NCI-H2081 (cell line): ENCODE measurements at places on chromosomes 5 and 9.
A peak's percentile ranks its signal among the peaks of the same experiment; 100 is the strongest.

- no peak for DNase-seq
These were observed 184.6 kb downstream of the CACNA1B start for GRCh38 chr9:138062196-138062595.

DNA sequence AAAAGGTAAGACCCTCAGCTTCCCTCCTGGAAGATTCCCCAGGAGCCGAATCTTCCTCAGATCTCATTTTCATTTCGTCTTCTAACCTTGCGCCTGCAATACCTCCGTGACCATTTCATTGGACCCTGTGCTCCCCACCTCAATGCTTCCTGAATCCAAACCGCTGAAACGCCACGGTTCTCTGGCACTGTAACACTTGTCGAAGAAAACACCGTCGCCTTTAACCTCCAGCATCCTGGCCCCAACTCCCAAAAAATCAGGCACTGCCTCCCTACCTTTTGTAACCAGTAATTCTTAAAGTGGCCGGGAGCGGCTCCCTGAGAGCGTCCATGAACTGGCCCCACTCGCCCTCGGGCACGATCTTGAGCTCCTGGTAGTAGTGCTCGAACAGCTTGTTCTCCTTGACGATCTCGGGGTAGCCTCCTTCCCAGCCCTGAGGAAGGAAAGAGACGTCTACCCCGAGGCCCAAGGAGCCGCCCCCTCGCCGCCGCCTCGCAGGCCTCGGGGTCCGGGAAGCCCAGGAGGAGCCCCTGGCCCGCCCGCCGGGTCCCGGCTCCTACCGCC lies 438 bp downstream of the NSUN2 start:
- DNase-seq: peak; percentile 64

- DNase-seq: no peak
These were observed 41.7 kb downstream of the B4GALT1 start for GRCh38 chr9:33125461-33125860.

GRCh38 chr5:19987612-19988361 lies at the start of gene CDH18:
Gene CDH18, minus strand, starts transcription at chr5:19988200. Its CDS starts 149,214 bp downstream, at chr5:19838986.
- peak; percentile 85 for DNase-seq

DNA sequence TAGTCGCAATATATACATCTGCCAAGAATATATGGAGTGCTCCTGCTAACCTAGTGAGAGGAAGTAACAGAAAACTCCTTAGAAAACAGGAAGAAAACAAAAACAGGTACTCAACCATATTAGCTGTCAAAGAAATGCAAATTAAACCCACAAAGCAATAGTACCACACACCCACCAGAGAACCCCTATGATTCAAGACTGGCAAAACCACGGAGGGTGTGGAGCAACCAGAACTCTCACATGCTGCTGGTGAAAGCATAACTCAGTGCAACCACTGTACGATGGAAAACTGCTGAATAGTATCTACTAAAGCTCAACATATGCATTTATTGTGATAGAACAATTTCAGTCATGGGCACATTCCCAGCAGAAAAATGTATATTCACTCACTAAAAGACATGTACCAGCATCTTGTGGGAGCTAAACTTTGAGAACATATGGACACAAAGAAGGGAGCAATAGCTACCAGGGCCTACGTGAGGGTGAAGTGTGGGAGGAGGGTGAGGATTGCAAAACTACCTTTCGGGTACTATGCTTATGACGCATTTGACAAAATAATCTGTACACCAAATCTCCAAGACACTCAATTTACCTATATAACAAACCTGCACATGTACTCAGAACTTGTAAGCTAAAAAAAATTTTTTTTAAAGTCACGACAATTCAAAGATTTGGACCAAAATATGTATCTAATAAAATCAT lies 34.0 kb downstream of the PTPN3 start:
- no peak for DNase-seq

DNA sequence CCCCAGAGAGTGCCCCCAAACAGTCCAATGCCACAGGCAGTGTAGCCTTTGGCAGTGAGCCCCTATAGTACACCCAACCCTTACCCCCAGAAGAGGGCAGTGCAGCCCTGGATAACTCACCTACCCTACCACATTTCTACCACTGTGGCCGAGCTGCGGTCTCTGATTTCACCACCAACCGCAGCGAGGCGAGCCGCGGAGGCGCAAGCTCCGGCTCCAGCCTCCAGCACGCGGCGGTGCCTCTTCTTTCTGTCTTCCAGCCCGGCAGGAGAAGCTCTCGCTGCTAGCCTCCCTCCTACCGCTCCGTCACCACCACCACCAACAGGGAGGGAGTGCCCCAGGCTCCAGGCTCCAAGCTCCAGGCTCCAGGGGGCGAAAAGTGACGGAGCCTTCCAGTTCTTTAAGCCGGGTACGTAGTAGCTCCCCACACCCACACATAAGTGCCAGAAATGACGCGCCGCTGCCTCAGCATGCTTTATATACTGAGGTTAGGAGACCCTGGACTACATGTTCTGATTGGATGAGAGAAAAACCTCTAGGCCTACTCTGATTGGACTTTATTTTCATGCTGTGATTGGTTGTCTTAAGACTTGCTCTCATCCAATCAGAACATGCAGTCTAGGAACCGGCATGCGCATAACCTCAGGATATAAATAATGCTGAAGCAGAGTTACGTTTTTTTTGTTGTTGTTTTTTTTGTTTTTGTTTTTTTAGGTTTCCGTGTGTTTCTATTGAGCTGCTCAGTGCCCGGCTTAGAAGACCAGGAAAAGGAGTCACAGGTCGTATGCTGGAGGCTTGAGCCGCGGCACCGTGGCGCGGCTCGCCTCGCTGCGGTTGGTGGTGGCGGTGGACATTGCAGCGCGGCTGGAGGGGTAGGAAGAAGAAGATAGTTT lies at the start of gene PCAT7:
Gene PCAT7 (plus strand): TSS at position 645 of the 893 bp plus-strand sequence.
- DNase-seq: peak; percentile 86

DNA sequence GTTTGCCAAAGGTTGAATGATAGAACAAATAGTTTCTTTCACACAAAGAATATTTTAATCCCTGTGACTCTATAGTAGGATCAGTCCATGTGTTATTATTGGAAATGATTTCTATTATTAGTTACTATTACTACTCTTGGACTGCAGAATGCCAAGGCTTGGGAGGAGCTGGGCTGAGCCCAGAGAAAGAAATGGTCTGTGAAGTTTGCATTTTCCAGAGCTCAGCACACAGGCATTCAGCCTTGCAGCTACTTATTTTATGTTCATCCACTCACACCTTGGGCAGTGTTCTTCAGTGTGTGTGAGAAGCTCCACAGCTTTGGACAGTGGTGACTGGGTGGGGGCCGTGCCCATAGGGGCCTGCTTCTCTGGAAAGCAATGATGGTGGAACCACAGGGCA lies 583.1 kb downstream of the CCDC171 start:
- no peak for DNase-seq

DNA sequence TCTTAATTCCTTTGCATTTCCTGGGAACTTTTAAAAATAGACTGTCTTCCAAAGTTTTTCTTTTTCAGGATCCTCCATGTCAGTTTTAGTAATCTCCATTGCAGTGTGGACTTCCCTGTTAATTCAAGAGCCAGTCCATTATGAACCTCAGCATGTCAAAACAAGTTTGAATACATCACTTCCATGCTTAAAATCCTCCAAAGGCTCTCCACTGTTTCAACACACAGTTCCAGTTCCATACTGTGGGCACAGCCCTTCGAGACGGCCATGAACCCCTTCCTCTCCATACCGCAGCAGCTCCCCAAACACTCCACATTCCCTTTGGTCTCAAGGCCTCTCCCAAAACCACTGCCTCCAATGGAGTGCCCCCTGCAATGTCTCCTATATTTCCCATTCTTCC lies 19.5 kb downstream of the LIFR start:
- DNase-seq: no peak

DNA sequence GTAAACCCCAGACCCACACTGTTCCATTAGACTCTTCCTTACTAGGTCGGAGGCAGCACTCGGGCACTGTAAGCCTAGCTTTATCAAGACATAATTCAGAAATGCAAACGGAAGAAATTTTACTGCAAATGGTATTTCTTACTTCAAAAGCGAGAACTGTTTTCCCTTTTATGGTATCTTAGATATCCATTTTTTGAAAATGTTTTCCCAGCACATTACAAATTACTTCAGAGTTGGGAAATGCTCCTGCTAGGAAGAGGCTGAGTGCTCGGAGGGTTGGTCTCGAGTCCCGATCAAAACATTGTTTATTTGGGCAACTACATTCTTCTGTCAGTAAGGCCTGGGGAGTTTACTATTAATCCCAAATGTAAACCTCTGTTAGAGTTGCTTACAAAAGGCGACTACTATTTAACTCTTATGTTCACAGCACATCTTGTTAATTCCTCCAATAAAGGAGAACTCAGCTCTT lies 332.9 kb downstream of the CWC27 start:
- DNase-seq: no peak

- DNase-seq: no peak
These were observed 26.2 kb downstream of the OSMR start for GRCh38 chr5:38871790-38872551.

GRCh38 chr5:143516249-143516648 lies 112.8 kb upstream of the NR3C1 start:
- no peak for DNase-seq

- DNase-seq: no peak
These were observed 49.9 kb downstream of the PTPN3 start for GRCh38 chr9:109448223-109448622.

- DNase-seq: no peak
These were observed 1.5 kb downstream of the COL27A1 start for GRCh38 chr9:114156657-114157421.

GRCh38 chr9:134403682-134404301 lies 77.5 kb downstream of the RXRA start:
- DNase-seq: no peak

DNA sequence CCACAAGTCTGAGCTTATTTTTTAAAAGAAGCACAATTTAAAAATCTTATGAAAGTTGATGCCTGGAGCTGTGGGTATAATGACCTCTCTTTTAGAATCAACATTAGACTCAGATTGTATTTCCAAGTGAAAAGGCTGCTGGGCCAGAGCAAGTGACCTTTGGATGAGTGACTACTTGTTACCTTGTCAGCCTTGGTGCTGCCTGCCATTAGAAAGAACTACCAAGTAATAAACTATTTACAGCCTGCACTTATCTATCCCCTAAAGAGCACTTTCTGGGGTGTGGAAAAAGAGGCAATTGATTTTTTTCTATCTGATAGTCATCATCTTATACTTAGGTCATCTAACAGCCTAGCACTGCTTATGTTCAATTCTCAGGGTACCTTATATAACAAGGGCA lies 134.9 kb upstream of the FBXL17 start:
- no peak for DNase-seq

- no peak for DNase-seq
These were observed 113.3 kb upstream of the LPCAT1 start for GRCh38 chr5:1636981-1637638.

GRCh38 chr5:3600106-3601060 lies 4.8 kb downstream of the IRX1 start:
- no peak for DNase-seq

DNA sequence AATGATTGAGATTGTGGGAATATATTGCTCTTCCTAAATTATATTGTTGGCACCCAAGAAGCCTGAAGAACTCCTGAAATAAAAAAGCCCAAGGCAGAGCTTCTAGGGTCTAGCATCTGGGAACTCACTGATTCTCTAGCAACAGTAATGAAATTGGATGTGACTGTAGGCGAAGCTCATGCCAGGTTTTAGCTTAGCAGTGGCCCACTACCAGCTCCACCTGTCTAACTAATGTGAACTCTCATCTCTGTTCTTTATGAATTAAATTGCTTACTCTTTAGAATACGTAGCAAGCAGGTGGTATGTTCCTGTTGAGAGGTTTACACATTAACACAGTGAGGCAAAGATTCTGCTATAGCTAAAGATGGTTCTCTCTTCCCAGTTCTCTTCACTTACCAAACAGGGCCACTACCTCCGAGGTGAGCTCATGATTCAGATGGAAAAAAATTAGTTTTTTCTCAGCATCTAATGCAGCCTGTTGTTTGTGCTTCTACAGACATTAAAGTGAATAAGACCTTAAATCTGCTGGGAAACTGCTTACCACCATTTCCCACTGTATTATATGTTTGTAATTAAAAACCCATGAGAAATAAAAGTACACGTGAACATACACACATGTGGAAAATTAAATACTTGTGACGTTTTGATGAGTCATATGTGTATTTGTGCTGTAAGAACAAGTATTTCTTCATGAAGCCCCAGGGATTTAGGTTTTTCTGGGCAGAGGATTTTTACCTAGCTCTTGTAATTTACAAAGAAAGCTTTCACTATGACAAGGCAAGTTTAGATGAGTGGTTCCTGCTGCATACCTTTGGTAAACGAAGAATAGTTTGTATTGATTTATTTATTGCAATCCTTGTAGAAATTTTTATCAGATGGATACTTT lies 360.1 kb downstream of the KDM4C start:
- peak; percentile 80 for DNase-seq

- no peak for DNase-seq
These were observed 391 bp upstream of the NRG2 start for GRCh38 chr5:140043508-140043872.

- DNase-seq: no peak
These were observed 153.3 kb downstream of the AUH start for GRCh38 chr9:91208419-91208745.

- no peak for DNase-seq
These were observed 935.7 kb upstream of the NUDT12 start for GRCh38 chr5:104498281-104498680.

DNA sequence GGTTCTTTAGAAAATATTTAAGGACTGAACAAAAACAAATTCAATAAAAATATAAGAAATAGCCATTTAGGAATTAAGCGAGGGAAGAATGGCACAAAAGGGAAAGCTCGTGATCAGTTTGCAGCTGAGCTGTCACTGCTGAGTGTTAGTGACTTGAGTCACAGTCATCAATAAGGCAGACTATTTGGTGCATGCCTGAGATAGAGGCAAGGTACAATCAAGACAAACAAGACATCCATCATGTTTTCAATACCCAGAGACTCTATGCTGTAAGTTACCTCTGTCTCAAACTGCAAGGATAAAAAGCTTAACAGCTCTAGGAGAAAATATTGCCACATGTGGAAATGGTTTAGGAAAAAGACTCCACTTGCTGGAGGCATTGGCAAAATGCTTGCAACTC lies 426.4 kb upstream of the TYRP1 start:
- no peak for DNase-seq

- DNase-seq: no peak
These were observed 107.2 kb downstream of the SEMA6A start for GRCh38 chr5:116467465-116467843.

DNA sequence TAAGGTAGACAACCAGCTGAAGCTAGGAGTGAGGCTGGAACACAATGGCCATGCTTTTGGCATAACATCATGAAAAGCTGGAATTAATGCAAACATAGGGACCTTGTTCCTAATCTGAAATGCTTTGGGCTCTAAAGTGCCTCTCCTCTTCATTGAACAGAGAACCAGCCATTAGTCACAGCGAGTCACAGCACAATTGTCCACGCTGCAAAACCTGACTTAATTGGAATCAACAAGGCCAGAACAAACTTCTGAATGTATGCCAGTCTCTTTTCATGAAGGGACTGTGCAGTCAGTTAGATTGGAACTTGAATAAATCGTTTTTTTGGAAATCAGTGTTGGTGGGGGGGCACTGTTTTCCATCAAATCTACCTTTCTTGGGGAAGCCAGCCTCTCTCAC lies 96.5 kb downstream of the JAKMIP2 start:
- peak; percentile 11 for DNase-seq

- no peak for DNase-seq
These were observed 45.3 kb upstream of the SIL1 start for GRCh38 chr5:139243425-139243970.

- DNase-seq: no peak
These were observed 39.7 kb downstream of the IRX2 start for GRCh38 chr5:2711446-2712425.

GRCh38 chr9:36900136-36900855 lies 133.8 kb downstream of the PAX5 start:
- no peak for DNase-seq

GRCh38 chr9:4837261-4838188 lies 44.8 kb downstream of the RCL1 start:
- no peak for DNase-seq

- DNase-seq: peak; percentile 63
These were observed at the start of gene RABL6 for GRCh38 chr9:136807281-136808074. Gene RABL6, plus strand, starts transcription at chr9:136807948. Its CDS starts 249 bp downstream, at chr9:136808197.
